Gastroesophageal sphincter (tissue), 4 donors: ENCODE measurements at places on chromosomes 2 and 18. TPM values are rescaled to one million over a fixed set of nuclear protein-coding genes. Genes with fewer than 3 reads are reported as not detected.

- no peak for ATAC-seq
Measured at GRCh38 chr2:37919631-37920032, 5.5 kb upstream of the RMDN2 start.

- ATAC-seq = peak; percentile 38
Measured at GRCh38 chr18:77084688-77085035, 47.9 kb downstream of the MBP start.

- ATAC-seq = no peak
Measured at GRCh38 chr2:71610671-71611070, 157.3 kb downstream of the DYSF start.

DNA sequence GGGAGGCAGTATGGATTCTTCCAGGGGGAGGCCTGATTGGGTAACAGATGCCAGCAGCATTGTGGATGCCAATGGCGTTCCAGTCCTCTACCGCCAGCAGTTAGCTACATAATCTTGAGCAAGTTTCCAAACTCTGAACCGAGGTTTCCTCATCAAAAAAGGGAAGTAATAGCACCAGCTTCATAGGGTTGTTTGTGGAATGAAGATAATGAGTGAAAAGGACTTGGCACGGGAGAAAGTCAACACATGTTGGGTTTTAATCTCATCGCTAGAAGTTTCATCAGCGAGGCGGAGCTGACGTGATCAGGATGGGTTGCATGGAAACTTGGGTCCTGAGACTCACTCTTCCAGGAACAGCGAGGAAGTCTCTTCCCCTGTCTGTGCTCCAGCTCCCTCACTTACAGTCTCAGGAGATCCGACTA is 266.7 kb downstream of the SH3BP4 start:
- ATAC-seq = no peak

GRCh38 chr2:235421618-235422017 is 72.2 kb upstream of the AGAP1 start:
- ATAC-seq = no peak

GRCh38 chr2:62208074-62208757 is 12.3 kb downstream of the B3GNT2 start:
- no peak for ATAC-seq

DNA sequence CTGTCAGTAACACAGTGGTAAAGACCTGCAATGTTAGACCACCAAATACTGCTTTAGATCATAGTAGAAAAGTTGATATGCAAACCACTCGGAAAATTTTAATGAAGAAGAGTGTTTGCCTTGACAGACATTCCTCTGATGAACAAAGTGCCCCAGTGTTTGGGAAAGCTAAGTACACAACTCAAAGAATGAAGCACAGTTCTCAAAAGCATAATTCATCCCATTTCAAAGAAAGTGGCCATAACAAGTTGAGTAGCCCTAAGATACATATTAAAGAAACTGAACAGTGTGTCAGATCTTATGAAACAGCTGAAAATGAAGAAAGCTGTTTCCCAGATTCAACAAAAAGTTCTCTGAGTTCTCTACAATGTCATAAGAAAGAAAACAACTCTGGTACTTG is 27.5 kb downstream of the GEN1 start:
- no peak for ATAC-seq

GRCh38 chr2:60109744-60110143 is 443.7 kb downstream of the BCL11A start:
- ATAC-seq = no peak

- ATAC-seq = no peak
Measured at GRCh38 chr2:170643346-170643745, 71.8 kb upstream of the SP5 start.

DNA sequence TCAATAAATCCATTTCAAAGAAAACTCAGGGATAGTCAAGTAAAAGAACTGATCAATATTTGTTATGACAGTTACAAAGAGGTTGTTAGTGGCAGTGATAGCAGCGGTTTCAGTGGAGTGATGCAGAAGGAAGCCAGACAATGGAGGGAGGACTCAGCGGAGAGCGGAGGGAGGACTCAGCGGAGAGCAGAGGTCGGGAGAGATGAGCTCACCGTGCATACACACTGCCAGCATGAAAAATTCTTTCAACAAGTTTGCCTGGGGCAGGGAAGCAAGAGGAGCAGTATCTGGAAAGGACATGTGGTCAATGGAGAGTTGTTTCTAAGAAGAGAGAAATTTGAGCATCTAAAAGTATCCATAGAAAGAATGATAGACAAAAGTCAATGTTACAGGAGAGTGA is 60.9 kb upstream of the BCL11A start:
- ATAC-seq = no peak

GRCh38 chr2:172065111-172065510 is 20.2 kb upstream of the DLX1 start:
- no peak for ATAC-seq

- ATAC-seq = no peak
Measured at GRCh38 chr18:13568443-13569392, 157.6 kb downstream of the FAM210A start.

DNA sequence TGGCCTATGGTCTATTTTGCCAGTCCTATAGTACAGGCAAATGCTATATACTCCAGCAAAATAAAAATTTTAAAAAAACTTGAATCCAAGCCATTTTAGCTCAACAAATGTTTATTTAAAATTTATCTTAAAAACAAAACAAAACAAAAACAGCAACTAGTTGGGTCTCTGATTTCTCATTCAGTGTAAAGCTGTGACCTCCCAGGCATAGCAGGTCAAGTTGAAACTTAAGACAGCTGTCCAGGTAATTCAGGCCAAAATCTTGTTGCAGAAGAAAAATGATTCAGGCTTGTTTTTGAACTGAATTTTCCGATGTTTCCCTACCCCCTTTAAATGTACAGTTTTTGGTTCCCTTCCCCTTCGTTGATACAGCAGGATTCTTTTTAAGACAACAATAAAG is 58.5 kb downstream of the CABLES1 start:
- no peak for ATAC-seq

GRCh38 chr2:219521066-219521880 is 7.0 kb downstream of the ASIC4 start:
- peak; percentile 28 for ATAC-seq

DNA sequence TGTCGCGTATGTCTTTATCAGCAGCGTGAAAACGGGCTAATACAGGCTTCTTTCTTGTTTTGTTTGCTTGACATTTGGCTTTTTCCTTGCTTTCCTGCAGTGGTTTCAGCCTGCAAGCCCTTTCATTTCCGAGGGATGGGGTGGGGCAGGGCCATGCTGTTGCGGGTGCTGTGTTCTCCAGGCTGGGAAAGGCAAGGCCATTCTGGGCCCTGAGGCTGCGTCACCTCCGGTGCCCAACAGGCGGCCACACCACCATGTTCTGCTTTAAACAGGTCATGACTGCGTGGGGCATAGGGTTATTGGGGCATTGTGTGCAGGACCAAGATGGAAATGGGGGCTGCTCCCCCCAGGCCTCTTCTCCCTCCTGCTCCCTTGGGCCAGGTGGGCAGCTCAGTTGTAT is 38.6 kb upstream of the PLB1 start:
- ATAC-seq = no peak

DNA sequence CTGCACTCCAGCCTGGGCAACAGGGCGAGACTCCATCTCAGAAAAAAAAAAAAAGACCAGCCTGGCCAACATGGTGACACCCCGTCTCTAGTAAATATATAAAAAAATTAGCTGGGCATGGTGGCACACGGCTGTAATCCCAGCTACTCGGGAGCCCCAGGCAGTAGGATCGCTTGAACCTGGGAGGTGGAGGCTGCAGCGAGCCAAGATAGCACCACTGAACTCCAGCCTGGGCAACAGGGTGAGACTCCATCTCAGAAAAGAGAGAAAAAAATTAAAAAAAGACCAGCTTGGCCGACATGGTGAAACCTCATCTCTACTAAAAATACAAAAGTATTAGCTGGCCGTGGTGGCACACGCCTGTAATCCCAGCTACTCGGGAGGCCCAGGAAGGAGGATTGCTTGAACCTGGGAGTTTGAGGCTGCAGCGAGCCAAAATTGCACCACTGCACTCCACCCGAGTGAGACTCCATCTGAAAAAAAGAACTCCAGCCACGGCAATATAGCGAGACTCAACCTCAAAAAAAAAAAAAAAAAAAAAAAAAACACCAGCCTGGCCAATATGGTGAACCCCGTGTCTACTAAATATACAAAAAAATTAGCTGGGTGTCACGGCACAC is 346.1 kb upstream of the PLGLB2 start:
- ATAC-seq = no peak

GRCh38 chr2:44779793-44780192 is 161.7 kb upstream of the SIX3 start:
- no peak for ATAC-seq

DNA sequence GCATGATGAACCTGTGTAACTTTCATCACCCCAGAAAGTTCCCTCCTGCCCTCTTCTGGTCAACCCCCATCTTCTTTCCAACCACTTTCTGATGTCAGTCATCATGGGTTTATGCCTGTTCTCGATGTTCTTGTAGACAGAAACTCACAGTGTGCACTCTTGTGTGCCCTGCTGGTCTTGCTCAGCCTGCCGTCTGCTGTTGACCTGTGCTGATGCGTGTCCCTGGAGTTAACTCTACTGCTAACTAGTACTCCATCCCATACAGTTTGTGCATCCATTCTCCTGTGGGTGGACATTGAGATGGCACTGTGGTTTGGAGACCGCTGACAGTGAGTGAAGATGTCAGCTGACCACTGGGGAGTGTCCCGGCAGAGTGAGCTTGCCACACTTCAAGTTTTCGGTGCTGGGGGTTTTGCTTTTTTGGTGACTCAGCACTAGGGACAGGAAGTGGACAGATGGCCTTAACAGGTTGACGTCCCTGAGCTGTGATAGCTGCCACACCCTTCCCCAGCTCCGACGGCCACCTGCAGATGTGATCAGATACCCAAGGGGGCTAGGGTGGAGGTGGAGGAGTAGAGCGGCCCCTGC is 14.8 kb downstream of the KLHL29 start:
- no peak for ATAC-seq

GRCh38 chr2:182377467-182377866 is 49.4 kb downstream of the PDE1A start:
- no peak for ATAC-seq

The TP53I3 gene
- total RNA-seq = 10.1 TPM

The LAMA1 gene
- total RNA-seq = 0.81 TPM

The ADAM17 gene
- total RNA-seq = 16.0 TPM

The APOB gene
- total RNA-seq = 2.5 TPM

The ASPRV1 gene
- total RNA-seq = 1.3 TPM

The KYNU gene
- 0.27 TPM for total RNA-seq

The MGAT4A gene
- total RNA-seq = 33.0 TPM

The MTERF4 gene
- total RNA-seq = 33.0 TPM

The REG1B gene
- total RNA-seq = not detected

The ALK gene
- total RNA-seq = 1.1 TPM

The IL36A gene
- total RNA-seq = 1.2 TPM

The SERPINB4 gene
- total RNA-seq = 1.9 TPM
